ENCODE measurements at places on chromosomes 2 and 18. TPM values are rescaled to one million over a fixed set of nuclear protein-coding genes. Genes with fewer than 3 reads are reported as not detected.

Gene SPATA3
- total RNA-seq, result not detected

Gene CCL20
- 17.5 TPM for total RNA-seq

Gene ALPP
- total RNA-seq, result not detected

Gene SNTG2
- total RNA-seq, result not detected

Gene LGALSL
- total RNA-seq, result 26.9 TPM

Gene DNAJC5G
- not detected for total RNA-seq

Gene CNPPD1
- 42.9 TPM for total RNA-seq

Gene UGT1A5
- 3.2 TPM for total RNA-seq

Gene ARHGAP15
- not detected for total RNA-seq

Gene ASB1
- 15.5 TPM for total RNA-seq

Gene PID1
- 2.4 TPM for total RNA-seq

Gene GREB1
- total RNA-seq, result not detected

Gene CFAP53
- total RNA-seq, result 0.85 TPM

Gene CD8B2
- not detected for total RNA-seq

Gene SP5
- not detected for total RNA-seq

Gene TGFA
- 97.0 TPM for total RNA-seq

Gene ANKRD62
- not detected for total RNA-seq

Gene FBXO41
- 4.7 TPM for total RNA-seq

Gene SERPINB13
- 44.9 TPM for total RNA-seq

Gene SCYGR6
- total RNA-seq, result not detected

Gene UGT1A10
- not detected for total RNA-seq

Gene CYP26B1
- total RNA-seq, result 3.7 TPM

Gene TUBA4A
- total RNA-seq, result 330 TPM

Gene RAX
- total RNA-seq, result not detected

Gene COL5A2
- 33.1 TPM for total RNA-seq

Gene ACADL
- 0.28 TPM for total RNA-seq

Measured in airway epithelial cell (primary cell).